ENCODE measurements at places on chromosomes 7 and 10. TPM values are rescaled to one million over a fixed set of nuclear protein-coding genes. Genes with fewer than 3 reads are reported as not detected.
A peak's percentile ranks its signal among the peaks of the same experiment; 100 is the strongest.

GRCh38 chr7:140404565-140405065 lies 757 bp downstream of the RAB19 start:
- peaks cover 9% of the 10 kb centered on the region for H3K36me3 ChIP-seq
- H3K27ac ChIP-seq = peak overlapping the region; percentile 97
- no peaks in the 10 kb centered on the region for H3K27me3 ChIP-seq
- no peak for DNase-seq
- H3K4me1 ChIP-seq = peaks cover 35% of the 10 kb centered on the region

- no peak overlapping the region for H3K27ac ChIP-seq
- no peak for DNase-seq
- no peaks in the 10 kb centered on the region for H3K4me1 ChIP-seq
- H3K27me3 ChIP-seq = peaks cover 2% of the 10 kb centered on the region
These were observed 130.5 kb downstream of the CDK14 start for GRCh38 chr7:90726623-90727022.

Gene WIPF3
- not detected for total RNA-seq

DNA sequence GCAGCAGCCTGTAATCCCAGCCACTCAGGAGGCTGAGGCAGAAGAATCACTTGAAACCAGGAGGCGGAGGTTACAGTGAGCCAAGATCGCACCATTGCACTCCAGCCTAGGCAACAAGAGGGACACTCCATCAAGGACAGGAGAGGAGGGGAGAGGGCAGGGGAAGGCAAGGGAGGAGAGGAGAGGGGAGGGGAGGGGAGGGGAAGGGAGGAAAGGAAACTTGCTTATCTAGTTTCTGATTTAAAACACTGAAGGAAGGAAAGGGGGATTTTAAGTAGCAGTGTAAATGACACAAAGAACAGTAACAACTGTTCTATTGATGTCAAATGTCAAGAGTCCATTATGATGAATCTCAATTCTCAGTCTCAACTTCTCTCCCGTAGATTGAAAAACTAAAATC lies 43.7 kb downstream of the SRPK2 start:
- peak overlapping the region; percentile 74 for H3K27ac ChIP-seq
- peaks cover 57% of the 10 kb centered on the region for H3K4me1 ChIP-seq
- peak; percentile 51 for DNase-seq
- peak overlapping the region; percentile 31 for H3K4me3 ChIP-seq
- no peaks in the 10 kb centered on the region for H3K27me3 ChIP-seq
- no peaks in the 10 kb centered on the region for H3K36me3 ChIP-seq

- H3K4me1 ChIP-seq = peaks cover 41% of the 10 kb centered on the region
- H3K27ac ChIP-seq = no peak overlapping the region
- no peaks in the 10 kb centered on the region for H3K27me3 ChIP-seq
- no peak overlapping the region for H3K4me3 ChIP-seq
- peaks cover 47% of the 10 kb centered on the region for H3K36me3 ChIP-seq
These were observed 30.3 kb downstream of the C1GALT1 start for GRCh38 chr7:7212612-7213011.

Gene TYW1B
- 3.9 TPM for total RNA-seq

DNA sequence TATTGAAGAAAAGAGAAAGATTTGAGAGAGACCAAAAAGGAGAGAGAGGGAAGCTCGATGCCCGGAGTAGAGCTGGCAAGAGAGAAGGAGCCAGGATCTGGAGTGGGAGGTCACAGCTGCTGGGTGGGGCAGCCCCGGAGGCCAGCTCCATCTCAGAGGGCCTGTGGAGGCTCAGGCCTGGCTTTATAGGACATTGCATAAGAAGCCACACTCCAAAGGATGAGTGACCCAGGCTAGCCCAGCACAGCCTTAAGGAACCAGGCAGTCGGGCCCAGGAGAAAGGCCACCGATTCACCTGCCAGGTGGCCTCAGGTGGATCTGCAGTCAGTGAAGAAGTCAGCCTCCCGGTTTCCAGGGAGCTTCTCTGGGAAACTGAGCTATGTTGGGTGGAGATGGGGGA lies 676 bp downstream of the PLAC9 start:
- H3K27ac ChIP-seq = no peak overlapping the region
- H3K36me3 ChIP-seq = no peaks in the 10 kb centered on the region
- H3K4me1 ChIP-seq = peaks cover 4% of the 10 kb centered on the region
- H3K27me3 ChIP-seq = peaks cover 28% of the 10 kb centered on the region
- H3K4me3 ChIP-seq = no peak overlapping the region

GRCh38 chr10:102668326-102669107 lies 24.2 kb downstream of the TRIM8 start:
- no peak for DNase-seq
- H3K27ac ChIP-seq = no peak overlapping the region
- no peaks in the 10 kb centered on the region for H3K27me3 ChIP-seq
- H3K4me3 ChIP-seq = no peak overlapping the region
- H3K4me1 ChIP-seq = peaks cover 19% of the 10 kb centered on the region
- no peaks in the 10 kb centered on the region for H3K36me3 ChIP-seq

DNA sequence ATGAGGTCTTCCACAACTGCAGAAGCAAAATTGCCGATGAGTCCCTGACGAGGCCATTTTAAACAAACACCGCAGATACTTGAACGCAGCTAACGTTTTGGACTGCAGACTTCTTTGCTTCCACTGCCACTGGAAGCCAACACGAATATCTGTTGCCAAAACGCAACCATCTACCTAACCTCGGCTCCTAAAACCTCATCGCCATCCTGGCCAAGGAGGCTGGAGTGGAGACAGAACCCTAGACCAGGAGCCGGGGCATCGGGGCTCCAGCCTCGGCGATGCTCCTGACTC lies 493 bp downstream of the WDR91 start:
- H3K27me3 ChIP-seq = no peaks in the 10 kb centered on the region
- DNase-seq = no peak
- peak overlapping the region; percentile 89 for H3K4me3 ChIP-seq
- peaks cover 8% of the 10 kb centered on the region for H3K36me3 ChIP-seq
- H3K27ac ChIP-seq = peak overlapping the region; percentile 96

DNA sequence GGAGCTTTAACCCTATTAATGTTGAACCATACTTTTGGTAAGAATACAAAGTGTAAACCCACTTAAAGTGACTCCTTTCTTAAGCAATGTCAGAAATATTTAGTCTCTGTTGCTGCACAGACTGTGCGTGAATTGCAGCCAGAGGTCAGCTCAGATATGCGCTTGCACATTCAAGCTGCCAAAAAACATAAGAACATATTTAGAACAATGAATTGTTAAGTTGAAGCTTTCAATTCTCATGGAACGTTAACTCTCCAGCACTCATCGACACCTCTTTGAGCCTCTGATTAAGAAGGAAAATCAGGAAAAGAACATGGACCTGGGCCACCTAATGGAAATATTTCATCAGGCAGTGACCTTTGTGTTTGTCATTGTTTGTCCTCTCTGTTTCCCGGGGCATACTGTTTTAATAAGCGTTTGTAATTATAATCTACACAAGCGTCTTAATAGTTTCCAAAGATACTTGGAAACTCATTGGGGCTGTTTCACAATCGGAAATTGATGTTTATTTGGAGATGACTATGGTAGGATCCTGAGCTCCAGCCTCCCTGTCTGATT lies 193.0 kb upstream of the CELF2 start:
- H3K36me3 ChIP-seq = no peaks in the 10 kb centered on the region
- no peaks in the 10 kb centered on the region for H3K4me1 ChIP-seq
- peaks cover 15% of the 10 kb centered on the region for H3K27me3 ChIP-seq
- H3K27ac ChIP-seq = no peak overlapping the region
- H3K4me3 ChIP-seq = no peak overlapping the region

Gene SPDYE16
- not detected for total RNA-seq

GRCh38 chr7:147556317-147556716 lies 1034.2 kb upstream of the C7orf33 start:
- no peaks in the 10 kb centered on the region for H3K36me3 ChIP-seq
- no peak overlapping the region for H3K27ac ChIP-seq
- no peaks in the 10 kb centered on the region for H3K27me3 ChIP-seq
- no peaks in the 10 kb centered on the region for H3K4me1 ChIP-seq

GRCh38 chr10:124270530-124271327 lies 148.0 kb downstream of the OAT start:
- no peak overlapping the region for H3K27ac ChIP-seq
- DNase-seq = no peak
- peaks cover 2% of the 10 kb centered on the region for H3K27me3 ChIP-seq
- H3K36me3 ChIP-seq = no peaks in the 10 kb centered on the region
- no peaks in the 10 kb centered on the region for H3K4me1 ChIP-seq

Gene PRPS1L1
- total RNA-seq = not detected

- DNase-seq = no peak
- no peaks in the 10 kb centered on the region for H3K27me3 ChIP-seq
- H3K4me3 ChIP-seq = no peak overlapping the region
- no peaks in the 10 kb centered on the region for H3K36me3 ChIP-seq
- no peaks in the 10 kb centered on the region for H3K4me1 ChIP-seq
- no peak overlapping the region for H3K27ac ChIP-seq
These were observed 298.6 kb upstream of the CACNA2D1 start for GRCh38 chr7:82742163-82742562.

Gene CAMK1D
- 16.0 TPM for total RNA-seq

GRCh38 chr10:34193931-34194626 lies 621.0 kb downstream of the PARD3 start:
- no peak overlapping the region for H3K4me3 ChIP-seq
- no peak overlapping the region for H3K27ac ChIP-seq
- H3K27me3 ChIP-seq = no peaks in the 10 kb centered on the region
- no peaks in the 10 kb centered on the region for H3K4me1 ChIP-seq
- DNase-seq = no peak

DNA sequence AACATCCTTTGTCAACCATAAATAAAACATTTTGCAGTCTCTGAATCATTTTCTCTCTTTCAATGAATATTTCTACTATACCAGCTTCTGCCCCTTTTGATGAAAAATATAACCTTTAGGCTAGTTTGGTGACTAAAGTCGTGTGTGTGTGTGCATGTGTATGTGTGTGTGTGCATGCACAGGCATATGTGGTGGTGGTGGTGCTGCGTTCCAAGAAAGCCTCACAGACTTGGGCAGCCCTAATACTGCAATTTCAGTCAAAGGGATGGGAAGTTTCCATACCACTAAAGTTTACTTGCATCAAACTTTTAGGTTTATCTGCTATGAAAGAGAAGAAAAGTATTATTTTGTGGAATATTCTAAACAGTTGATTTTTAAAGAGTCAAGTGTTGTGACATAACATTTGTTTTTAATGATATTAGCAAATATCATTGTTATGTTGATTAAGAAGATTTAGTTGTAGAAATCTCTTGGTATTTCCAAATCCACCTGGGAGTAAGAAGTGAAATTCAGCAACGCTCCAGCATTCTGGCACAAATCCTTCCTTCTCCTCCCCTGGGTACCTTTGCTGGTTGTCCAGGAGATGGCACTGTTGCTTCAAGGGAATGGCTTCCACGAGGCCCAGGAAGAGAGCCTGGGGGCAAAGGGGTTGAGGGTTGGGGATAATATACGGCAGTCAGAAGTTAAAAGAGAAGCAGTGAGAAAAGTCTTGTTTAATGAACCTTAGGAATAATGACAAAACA lies 41.5 kb downstream of the ASB4 start:
- H3K27ac ChIP-seq = no peak overlapping the region
- H3K36me3 ChIP-seq = no peaks in the 10 kb centered on the region
- H3K4me1 ChIP-seq = no peaks in the 10 kb centered on the region
- H3K4me3 ChIP-seq = no peak overlapping the region

- no peak overlapping the region for H3K27ac ChIP-seq
- DNase-seq = no peak
- peaks cover 45% of the 10 kb centered on the region for H3K27me3 ChIP-seq
- H3K4me1 ChIP-seq = peaks cover 15% of the 10 kb centered on the region
- H3K36me3 ChIP-seq = no peaks in the 10 kb centered on the region
These were observed 13.9 kb upstream of the FBXW4 start for GRCh38 chr10:101708870-101709269.

GRCh38 chr10:129755621-129756020 lies 208.5 kb downstream of the EBF3 start:
- peaks cover 10% of the 10 kb centered on the region for H3K4me1 ChIP-seq
- no peak for DNase-seq
- no peak overlapping the region for H3K4me3 ChIP-seq
- peaks cover 35% of the 10 kb centered on the region for H3K36me3 ChIP-seq
- H3K27me3 ChIP-seq = no peaks in the 10 kb centered on the region
- H3K27ac ChIP-seq = no peak overlapping the region

Gene CDK14
- total RNA-seq = 0.80 TPM

- H3K4me3 ChIP-seq = no peak overlapping the region
- no peaks in the 10 kb centered on the region for H3K36me3 ChIP-seq
- no peaks in the 10 kb centered on the region for H3K4me1 ChIP-seq
- no peak for DNase-seq
- no peaks in the 10 kb centered on the region for H3K27me3 ChIP-seq
- H3K27ac ChIP-seq = no peak overlapping the region
These were observed 441.8 kb downstream of the INHBA start for GRCh38 chr7:41261080-41261479.

Gene CALCR
- total RNA-seq = not detected

GRCh38 chr7:155721056-155721455 lies 76.6 kb downstream of the RBM33 start:
- H3K4me1 ChIP-seq = peaks cover 31% of the 10 kb centered on the region
- no peak for DNase-seq
- H3K27ac ChIP-seq = no peak overlapping the region
- no peaks in the 10 kb centered on the region for H3K27me3 ChIP-seq
- peaks cover 22% of the 10 kb centered on the region for H3K36me3 ChIP-seq

- DNase-seq = no peak
- no peaks in the 10 kb centered on the region for H3K27me3 ChIP-seq
- no peak overlapping the region for H3K27ac ChIP-seq
- no peak overlapping the region for H3K4me3 ChIP-seq
- no peaks in the 10 kb centered on the region for H3K36me3 ChIP-seq
- no peaks in the 10 kb centered on the region for H3K4me1 ChIP-seq
These were observed 26.5 kb downstream of the HDAC9 start for GRCh38 chr7:18521945-18522566.

DNA sequence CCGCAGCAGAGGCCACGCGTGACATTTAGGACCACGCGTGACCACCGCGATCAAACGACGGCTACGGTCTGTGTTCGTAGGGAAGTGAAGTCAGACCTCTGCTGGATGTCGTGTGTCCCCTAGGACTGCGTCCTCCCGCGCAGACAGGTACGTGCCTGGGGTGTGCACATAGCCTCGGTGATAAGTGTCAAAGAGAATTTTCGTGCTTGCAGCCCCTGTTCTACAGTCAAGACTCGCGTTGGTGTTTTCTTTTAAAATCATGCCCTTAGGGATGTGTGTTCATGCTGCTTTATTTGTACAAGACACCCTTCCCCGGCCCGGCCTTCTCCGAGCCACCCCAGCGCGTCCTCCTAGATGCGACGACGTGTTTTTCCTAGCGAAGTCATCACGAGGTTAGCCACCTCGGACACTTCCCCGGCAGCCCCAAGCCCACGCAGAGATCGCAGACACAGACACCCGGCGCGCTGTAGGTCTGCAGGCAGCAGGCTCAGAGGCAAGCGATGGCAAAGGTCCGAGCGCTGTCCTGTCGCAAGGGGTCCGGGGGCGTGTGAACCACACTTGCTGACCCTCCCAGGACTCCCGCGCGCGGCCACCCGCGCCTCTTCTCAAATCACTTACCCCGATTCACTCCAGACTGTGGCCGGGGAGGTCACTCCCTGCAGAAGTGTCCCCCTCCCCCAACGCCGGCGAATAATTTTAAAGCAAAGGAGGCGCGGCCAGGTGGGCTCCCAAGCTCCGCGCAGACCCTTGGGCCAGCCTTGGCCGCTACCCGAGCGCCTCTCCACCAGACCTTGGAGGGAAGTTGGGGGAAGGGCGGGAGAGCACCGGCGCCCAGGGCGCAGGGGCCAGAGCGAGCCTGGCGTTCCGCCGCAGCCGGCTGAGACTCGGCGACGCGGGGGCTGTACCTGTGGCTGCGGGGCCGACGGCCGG lies 552 bp downstream of the MKX start:
- H3K27me3 ChIP-seq = peaks cover 59% of the 10 kb centered on the region
- H3K4me1 ChIP-seq = peaks cover 33% of the 10 kb centered on the region
- no peak overlapping the region for H3K27ac ChIP-seq

Measured in activated CD4-positive, alpha-beta T cell treated with anti-CD3 and anti-CD28 coated beads for 36 hours (primary cell).